CD4-positive, alpha-beta T cell treated with Interleukin-4 for 4 hours (primary cell): ENCODE measurements at places on chromosomes 7 and 10.

DNA sequence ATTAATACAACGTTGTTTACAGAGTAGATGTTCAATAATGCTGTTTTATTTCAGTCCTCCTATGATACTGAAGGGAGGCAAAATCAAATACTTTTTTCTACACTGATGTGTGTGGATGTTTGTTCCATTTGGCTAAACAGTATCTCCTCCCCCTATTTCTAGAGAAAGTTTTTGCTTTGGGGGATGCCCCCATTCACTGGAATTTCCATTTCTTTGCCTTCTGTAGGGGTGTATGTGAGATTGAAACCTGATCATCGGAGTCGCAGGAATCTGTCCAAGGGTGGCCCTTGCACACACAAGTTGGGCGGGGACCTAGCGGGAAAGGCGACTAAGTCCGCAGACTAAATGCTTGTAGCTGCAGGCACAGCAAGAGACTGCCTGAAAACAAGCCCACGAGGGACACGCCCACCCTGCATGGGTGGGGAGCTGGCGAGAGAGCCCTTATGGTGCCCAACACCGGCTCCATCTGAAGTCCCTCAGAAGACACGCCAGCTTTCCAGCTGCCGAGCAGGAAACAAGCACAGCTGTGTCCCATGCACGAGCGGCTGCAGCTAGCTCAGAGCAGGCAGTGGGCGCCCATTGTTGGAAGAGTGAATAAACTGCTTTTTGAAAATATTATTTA lies 58.0 kb downstream of the ESYT2 start:
- no peak for DNase-seq

DNA sequence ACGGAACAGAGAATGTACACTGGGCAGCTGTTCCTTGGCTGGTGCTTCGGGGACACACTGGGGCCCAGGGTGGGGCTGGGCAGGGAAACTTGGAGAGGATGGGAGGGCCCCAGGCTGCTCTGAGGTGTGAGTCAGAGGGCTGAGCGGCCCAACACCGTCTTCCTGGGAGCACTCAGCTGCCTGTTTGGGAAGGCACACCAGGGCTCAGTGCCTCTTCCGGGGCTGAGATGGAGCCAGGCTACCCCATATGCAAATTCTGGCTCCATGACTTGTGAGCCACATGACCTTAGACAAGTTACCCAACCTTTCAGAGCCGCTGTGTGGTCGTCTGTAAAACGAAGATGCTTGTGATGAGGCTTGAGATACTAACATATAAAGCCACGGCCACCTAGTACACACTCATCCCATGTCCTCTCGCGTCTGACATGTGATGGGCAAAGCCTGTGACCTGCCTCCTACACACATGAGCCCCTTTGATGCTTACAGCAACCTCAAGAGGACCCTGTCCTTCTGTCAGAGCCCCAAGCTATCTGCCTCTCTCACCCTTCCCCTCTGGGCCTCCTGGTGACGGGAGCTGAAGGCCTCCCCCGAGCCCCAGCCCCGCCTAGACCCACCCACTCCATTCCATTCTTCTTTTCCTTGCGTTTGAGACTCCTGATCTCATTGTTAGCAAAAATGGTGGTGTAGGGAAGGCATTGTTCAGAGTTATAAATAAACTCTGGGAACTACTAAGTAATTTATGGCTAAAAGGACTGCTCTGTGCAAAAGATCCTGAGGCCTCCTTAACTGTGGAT lies 26.1 kb downstream of the KLRG2 start:
- no peak for DNase-seq

DNA sequence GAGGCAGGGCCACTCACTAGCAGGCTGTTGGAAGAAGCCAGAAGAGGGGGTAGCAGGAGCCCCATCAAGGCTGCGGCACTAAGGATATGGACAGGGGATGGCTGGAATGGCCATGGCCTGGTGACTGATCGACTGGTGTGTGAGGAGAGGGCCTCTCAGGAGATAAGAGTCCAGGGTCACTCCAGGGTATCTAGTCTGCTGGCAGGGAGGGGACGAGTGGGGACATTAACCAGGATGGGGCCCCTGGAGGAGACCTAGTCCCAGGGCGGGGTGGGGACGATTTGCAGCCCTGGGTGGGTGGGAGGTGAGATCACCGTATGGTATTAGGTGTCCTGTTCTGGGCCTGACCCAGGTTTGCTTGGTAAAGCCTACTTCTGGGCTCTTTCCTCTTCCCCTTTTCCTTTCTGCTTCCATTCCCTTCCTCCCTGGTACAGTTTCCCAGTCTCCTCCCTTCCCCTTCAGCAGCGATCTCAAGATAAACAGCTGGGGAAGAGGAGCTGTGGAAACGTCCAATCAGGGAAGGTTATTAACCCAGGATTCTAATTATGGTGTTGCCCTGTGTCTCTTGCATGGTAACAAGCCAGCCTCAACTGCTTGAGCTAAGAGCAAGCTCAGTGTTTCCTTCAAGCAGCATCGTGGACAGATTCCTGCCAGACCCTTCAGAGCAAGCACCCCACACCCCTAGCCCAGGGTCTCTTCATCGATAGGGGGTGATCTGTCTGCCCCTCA lies 233.2 kb downstream of the RPS24 start:
- DNase-seq: no peak

DNA sequence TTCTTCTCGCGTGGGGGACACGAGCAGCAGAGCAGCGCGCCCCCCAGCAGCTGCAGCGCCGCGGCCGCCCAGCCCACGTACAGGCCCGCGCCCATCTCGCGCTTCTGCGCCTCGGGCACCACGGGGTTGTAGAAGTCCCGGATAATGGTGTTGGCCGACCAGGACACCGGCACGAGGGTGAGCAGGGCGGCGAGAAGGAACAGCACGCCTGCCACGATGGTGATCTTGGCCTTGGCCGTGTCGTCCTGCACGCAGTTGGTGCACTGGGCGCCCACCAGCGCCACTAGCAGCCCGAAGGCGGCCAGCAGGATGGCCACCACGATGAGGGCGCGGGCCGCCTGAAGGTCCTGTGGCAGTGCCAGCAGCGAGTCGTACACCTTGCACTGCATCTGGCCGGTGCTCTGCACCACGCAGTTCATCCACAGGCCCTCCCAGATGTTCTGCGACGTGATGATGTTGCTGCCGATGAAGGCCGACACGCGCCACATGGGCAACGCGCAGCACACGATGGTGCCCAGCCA lies 529 bp downstream of the CLDN3 start:
- DNase-seq: no peak

DNA sequence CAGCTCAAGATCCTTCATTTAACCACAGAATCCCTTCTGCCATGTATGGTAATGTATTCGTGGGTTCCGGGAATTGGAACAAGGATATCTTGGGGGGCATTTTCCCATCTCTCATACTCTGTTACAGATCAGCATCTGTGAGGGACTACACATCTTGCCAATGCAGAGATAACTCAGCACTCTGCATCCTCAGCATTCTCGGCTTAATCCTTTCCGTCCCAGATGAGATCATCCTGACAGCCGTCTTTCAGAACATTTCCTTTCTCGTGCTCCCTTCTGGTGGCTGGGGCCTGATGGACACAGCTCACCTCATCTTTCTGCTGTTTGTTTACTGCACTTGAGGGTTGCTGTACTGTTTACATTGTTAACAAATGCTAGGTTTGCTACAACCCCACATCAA lies 25.3 kb downstream of the FKBP6 start:
- DNase-seq: no peak
